Foreskin keratinocyte (primary cell): ENCODE measurements at places on chromosomes 5 and 9. TPM values are rescaled to one million over a fixed set of nuclear protein-coding genes. Genes with fewer than 3 reads are reported as not detected.
A peak's percentile ranks its signal among the peaks of the same experiment; 100 is the strongest.

DNA sequence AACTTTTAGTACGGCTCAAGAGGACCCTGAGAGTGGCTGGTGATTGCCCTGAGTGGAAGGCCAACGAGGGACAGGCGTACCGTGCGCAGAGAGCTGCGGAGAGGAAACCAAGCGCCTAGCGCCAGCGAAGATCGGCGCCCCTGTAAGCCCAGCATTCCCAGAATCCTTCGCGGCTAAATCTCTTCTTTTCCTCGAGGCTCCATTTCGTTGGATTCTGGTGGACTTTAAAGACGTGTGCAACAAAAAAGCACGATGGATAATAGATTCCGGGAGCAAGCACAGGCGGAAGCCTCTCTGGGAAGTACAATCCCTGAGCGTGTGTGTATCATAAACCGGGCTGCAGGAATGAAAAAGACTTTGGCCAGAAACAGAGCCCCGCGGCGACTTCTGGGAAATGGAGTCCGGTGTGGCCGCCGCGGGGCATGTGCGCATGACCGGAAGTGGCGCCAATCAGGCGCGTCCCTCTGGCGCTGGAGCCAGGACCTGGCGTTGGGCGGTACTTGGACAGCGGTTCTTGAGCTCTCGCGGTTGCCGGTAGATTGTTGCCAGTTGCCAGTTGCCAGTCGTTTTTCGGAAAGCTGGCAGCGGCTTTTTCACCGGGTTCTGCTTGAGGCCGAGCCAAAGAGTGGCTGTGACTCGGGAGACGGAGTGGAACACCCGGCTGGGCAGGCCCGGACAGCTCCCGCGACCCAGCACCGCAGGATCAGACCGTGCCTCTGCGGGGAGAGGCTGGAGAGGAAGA, at the start of gene ZNF79:
ZNF79 (plus strand) TSS at position 449 of the 742 bp plus-strand sequence. CDS start 406 bp downstream, outside the sequence.
- peak; percentile 82 for DNase-seq

DNA sequence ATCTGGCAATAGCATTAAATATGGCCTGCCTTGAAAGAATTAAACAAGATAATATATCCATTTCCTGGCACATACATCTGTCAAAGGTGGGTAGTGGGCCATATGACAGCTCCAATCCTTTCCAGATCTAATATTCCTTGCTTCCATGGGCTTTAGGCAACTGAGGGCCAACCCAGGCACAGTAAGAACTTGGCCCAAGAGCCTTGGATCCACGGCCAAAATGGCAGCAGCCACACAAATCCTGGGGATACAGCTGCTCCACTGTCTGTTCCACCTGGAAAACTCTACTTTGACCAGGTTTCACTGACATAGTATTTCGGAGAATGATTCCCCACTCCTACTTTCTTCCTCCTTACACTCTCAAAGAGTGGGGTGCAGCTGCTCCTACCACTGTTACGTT, 13.3 kb downstream of the HAVCR1 start:
- no peak for DNase-seq

- no peak for DNase-seq
These were observed 140.5 kb downstream of the SCAMP1 start for GRCh38 chr5:78500871-78501270.

DNA sequence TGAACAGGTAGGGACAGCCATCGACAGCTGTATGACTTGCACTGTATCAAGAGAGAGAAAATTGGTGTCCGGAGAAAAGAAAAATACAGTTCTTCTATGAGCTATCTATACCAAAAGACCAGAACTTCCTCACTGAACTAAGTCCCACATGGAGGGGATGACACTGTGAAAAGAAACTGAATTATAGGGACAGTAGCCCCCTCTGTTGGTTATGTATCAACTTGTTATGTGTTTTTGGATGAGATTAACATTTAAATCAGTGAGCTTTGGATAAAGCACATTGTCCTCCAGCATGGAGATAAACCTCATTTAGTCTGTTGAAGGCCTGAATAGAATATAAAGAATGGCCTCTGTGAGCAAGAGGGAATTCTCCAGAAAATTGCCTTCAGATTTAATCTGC, 176.6 kb upstream of the SH3GL2 start:
- peak; percentile 14 for DNase-seq

GRCh38 chr9:124190761-124191160, 67.0 kb upstream of the NEK6 start:
- no peak for DNase-seq

ARHGEF37 gene
- 2.6 and 2.7 TPM in 2 replicates for total RNA-seq

OR13C5 gene
- total RNA-seq: not detected in 2 replicates

- no peak for DNase-seq
These were observed 102.7 kb upstream of the CD180 start for GRCh38 chr5:67299231-67299735.

- no peak for DNase-seq
These were observed 155.9 kb upstream of the PHYKPL start for GRCh38 chr5:178388386-178389025.

SNCAIP gene
- total RNA-seq: 0.14 TPM in 1 of 2 replicates, not detected in the other

DNA sequence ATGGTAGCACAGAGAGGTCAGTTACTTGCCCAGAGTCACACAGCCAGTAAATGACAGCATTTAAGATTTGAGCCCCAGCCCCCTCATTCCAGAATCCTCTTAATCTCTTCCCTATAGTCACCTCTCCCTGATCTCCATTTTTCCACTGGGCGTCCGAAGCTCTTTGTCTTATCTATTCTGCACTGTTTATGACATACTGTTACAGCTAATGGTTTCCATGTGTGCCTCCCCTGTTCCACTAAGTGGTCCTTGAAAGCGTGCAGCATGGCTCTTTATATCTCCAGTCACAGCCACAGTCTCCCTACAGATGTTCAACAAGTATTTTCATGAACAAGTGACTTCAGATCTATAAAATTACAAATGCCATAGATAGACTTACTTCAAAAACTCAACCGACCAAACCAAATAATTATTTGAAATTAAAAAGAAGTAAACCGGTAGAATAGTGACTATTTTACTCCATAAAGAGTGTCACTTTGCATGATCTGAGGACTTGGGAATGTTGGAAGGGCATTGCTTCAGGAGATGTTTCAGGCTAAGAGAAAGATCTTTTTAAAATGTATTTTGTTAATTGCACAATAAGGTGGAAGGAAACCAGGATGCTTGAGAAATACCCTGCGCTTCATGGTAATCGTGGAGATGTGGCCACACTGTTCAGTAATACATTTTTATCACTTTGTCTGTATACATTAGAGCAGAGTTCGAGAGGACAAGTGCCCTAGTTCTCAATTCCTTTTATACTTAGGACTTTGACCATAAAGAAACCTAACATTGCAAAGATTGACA, 237.2 kb downstream of the FBXL7 start:
- DNase-seq: no peak

CNTLN gene
- total RNA-seq: 5.0 and 5.5 TPM in 2 replicates

DNA sequence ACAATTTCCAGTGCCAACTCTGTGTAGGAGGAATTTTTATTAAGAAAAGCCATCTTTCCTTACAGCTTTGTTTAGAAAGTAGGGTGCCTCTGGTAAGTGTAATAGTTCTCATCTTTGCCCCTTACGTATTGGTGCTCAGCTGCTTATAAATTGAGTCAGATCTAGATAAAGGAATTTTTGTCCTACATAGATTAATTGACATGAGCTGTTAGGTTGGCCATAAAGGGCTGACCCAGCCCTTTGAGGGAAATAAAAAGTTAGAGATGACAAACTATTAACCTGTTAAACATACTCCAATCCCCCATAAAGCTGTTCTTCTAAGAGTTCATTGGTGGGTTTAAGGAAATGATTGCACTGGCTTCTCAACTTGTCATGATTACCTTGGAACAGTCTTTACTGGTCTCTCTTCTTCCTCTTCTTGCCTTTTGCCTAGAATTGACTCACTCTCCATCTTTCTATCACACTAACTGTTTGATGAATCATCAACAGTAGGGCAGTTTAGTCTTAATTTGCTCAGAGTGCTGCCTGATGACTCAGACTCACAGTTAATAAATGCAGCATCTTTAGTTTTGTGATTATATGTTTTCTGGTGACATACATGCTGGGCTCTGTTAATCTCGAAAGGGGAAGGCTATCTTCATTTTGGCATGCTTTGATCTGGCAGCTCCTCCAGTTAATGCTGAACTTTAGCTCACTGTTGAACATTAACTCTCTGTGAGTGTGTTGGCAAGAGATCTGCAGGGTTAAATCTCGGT, 51.7 kb downstream of the ARHGAP26 start:
- peak; percentile 89 for DNase-seq

- no peak for DNase-seq
These were observed 393.9 kb upstream of the C9orf72 start for GRCh38 chr9:27967210-27967609.

SLC6A18 gene
- total RNA-seq: not detected in 2 replicates

DNA sequence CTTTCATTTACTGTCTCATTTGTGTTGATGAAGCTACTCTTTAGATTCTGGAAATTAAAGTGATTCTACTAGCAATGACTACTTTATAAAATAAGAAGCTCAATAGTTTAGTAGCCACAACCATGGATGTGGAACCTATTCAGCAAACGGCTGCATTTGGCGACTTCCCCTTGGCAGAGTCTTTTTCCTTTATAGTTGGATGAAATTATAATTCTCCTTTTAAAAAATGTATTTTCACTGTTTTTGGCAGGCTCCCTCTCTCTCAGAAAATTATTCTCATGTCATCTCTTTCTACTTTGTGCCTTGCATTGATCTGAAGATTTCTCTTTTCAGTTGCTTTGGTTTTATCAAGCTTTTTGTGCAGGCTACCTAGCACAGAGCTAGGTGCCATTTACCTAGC, 50.6 kb upstream of the KCNN2 start:
- DNase-seq: no peak

DNA sequence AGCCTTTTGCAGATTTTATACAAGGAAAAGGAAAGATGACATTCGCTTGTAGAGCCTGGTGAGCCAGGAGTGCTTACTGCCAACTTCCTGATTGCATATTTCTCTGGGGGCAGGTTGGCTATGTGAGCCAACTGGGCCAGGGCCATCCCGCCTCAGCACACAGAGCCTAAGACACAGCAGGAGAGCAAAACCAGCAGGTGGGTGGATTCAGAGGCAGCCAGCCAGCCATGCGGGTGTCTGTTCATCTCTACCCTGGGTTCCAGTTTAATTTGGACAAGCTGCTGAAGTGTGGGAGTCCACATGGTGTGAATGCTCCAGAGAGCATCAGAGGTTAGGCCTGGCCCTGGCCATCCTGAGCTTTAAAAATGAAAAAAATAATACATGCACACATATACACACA, 291.4 kb downstream of the ARHGEF28 start:
- no peak for DNase-seq

F2RL1 gene
- 72.4 and 77.5 TPM in 2 replicates for total RNA-seq

GRCh38 chr9:27535701-27536118, 6.1 kb upstream of the MOB3B start:
- no peak for DNase-seq

- DNase-seq: no peak
These were observed 133.4 kb downstream of the PAM start for GRCh38 chr5:102888483-102888882.

DNA sequence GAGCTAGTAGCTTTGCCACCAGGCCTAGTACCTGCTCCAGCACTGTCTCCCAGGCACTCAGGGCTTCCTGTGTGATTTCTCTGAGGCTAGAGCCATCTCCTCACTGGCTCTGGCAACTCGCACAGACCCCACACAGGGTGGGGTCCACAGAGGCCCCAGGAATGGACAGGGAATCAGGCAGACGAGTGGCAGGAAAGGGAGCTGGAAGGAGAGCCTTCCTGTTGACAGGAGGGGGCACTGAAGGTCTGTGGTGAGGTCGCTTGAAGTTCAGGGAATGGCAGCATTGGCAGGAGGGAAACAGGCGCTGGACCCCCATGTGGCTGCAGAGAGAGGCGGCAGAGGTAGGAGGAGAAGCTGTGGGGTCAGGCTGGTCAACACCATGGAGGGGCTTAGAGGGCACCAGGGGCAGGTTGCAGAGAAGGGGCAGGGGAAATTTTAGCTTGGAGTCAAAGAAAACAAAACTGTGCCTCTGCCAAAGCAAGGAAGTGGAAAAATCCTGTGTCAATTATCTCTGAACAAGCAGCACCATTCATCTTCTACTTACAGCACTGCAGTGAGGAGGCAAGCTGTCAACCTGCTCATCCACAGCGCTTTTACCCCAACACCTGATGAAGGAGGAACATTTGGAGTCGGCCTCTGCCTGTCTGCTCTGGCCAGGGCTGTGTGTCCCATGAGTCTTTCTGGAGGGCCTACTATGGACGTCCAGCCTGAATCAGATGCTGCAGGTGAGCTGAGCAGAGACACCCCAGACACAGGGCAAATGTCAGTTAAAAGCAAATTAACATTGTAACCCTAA, 270.2 kb downstream of the FSTL4 start:
- DNase-seq: no peak

ADAMTS16 gene
- not detected in 2 replicates for total RNA-seq

DNA sequence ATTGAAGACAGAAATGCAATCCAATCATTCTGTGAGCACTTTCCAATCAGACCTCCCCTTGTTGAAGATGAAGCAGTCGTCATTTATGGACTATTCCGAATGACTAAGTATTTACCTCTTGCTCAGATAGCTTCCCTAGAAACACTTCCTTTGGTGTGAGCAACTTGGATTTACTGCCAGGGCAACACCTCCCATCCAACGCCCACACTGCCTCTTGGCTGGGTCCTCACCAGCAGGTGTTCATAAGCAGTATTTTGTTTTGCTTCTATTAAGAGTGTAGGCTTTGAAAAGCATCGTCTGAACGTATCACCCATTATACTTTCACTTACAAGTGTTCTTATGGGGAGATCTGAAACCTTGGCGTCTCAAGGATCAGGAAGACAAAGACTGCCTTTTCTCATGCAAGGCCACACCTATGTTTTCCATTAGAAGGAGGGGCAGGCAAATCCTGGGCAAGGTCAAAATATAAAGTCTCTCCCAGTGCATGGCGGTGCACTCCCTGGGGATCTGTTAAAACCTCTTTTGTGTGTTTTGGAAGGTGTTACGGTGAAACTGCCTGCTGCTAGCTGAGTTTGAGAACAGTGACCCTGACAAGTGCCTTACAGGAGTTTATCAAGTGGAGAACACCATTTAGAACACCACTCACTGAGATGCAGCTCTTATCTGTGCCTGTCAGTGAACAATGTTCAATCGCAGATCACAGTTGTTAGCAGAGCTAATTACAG, 10.6 kb upstream of the MARCHF3 start:
- peak; percentile 56 for DNase-seq

- DNase-seq: no peak
These were observed 130.8 kb upstream of the STC2 start for GRCh38 chr5:173458828-173459609.

GRCh38 chr5:19886123-19886917, 101.7 kb downstream of the CDH18 start:
- peak; percentile 65 for DNase-seq

DNA sequence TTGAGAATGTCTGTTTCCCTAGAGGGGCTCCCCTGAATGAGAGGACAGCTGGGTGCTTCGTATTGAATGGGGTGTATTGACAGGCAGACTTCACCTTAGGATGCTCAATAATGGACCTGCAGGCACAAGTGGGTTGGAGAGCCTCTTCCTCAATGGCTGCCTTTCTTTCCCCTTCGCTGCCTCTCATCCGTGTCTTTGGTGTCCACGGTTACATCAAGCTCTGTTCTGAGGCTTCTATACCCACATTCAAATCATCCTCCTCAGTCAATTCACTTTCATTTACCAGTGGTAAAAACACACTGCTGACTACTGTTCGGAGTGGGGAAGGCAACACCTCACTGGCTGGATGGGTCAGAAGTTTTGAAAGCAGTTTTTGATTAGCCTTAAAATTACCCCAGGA, 20.6 kb downstream of the LIX1 start:
- no peak for DNase-seq

FBXW5 gene
- 86.5 and 86.6 TPM in 2 replicates for total RNA-seq

- peak; percentile 30 for DNase-seq
These were observed 599.8 kb upstream of the BRINP1 start for GRCh38 chr9:119968836-119969707.

GNA14 gene
- total RNA-seq: not detected in 2 replicates

- no peak for DNase-seq
These were observed 114.2 kb downstream of the RGS3 start for GRCh38 chr9:113577525-113578261.

PSAT1 gene
- 108 and 200 TPM in 2 replicates for total RNA-seq

GRCh38 chr5:61270510-61271165, 61.4 kb upstream of the ZSWIM6 start:
- peak; percentile 88 for DNase-seq
